ENCODE measurements at places on chromosomes 11 and 22. TPM values are rescaled to one million over a fixed set of nuclear protein-coding genes. Genes with fewer than 3 reads are reported as not detected.
A peak's percentile ranks its signal among the peaks of the same experiment; 100 is the strongest.

DNA sequence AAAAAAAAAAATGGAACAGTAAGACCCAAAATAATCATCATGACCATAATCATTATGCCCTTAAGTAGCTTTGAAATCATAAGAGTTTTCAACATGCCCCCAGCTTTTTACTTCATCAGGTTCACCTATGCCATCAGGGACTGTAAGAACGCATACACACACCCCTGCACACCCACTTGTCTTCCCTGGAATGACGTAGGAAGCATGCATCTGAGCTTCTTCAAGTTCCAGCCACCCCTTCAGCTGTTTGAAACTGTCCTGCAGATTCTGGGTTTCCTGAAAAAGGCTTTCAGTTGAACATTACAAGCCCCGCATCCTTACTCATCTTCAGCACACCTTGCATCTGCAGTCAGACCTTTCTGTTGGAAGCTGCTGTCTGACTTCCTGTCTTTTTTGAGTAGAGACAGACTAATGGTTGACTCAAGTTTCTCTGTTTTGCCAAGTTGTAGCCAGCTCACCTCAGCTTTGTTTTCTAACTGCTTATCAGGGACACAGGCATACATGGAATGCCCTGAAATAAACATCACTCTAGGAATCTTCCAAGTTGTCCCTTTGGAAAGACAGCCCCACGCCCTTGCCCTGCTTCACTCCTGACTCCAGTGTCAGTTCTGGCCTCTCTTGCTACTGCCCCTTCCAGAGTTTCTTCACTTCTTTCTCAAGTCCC, 37.0 kb downstream of the ARHGAP1 start:
- DNase-seq = no peak
- no peak overlapping the region for H3K27ac ChIP-seq
- no peak overlapping the region for H3K4me3 ChIP-seq
- H3K27me3 ChIP-seq = no peaks in the 10 kb centered on the region
- peaks cover 98% of the 10 kb centered on the region for H3K36me3 ChIP-seq

DNA sequence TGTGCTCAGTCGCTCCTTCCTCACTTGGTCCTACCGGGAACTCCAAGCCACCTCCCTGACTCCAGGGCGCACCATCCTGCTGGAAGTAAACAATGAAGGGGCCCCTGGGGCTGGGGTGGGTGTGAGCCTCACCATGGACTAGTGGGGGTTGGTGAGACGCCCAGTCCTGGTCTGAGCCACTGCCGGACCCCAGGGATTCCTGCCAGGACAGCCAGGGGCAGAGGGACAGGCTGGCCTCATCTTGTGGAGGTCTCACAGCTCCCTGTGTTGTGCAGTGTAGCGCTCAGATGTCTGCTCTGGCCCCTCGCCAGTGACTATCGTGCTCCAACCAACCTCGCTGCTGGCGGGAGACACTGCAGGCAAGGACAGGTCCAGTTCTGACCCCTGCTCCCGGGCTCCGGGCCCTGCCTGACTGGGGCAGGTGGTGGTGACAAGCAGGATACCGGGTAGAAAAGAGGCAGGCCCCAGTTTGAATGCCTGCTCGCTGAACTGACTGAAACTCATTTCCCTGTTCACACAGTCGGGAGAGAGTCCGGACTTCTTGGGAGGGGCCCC, 1021.4 kb downstream of the BRD1 start:
- no peaks in the 10 kb centered on the region for H3K36me3 ChIP-seq
- peaks cover 10% of the 10 kb centered on the region for H3K27me3 ChIP-seq
- H3K4me1 ChIP-seq = no peaks in the 10 kb centered on the region
- H3K4me3 ChIP-seq = no peak overlapping the region
- no peak overlapping the region for H3K27ac ChIP-seq

DNA sequence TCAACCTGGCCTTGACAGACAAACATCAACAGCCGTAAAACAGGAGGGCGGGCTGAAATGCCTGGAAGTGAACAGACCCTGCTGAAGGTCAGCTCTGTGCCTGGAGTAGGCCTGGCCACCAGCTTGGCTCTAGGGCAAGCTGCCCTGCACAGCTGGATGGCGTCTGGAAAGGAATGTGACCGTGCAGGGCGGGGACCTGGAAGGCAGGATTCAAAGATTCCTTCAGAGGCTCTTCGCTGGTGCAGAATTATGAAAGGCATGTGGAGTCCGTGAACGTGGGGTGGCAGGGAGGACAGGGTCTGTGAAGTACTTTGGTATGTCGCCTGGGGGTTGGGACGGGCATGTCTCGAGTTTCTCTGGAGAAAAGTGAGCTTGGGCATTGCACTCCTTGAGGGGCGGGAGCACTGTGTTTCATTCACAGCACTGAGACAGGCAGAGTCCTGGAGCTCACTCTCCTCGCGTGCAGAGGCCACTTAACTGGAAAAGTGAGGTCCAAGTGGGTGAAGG, 1.5 kb downstream of the EHD1 start:
- peaks cover 62% of the 10 kb centered on the region for H3K4me1 ChIP-seq
- peak overlapping the region; percentile 88 for H3K27ac ChIP-seq
- no peaks in the 10 kb centered on the region for H3K27me3 ChIP-seq

- H3K27me3 ChIP-seq = no peaks in the 10 kb centered on the region
- no peaks in the 10 kb centered on the region for H3K36me3 ChIP-seq
- H3K4me1 ChIP-seq = peaks cover 36% of the 10 kb centered on the region
- peak overlapping the region; percentile 31 for H3K4me3 ChIP-seq
- peak overlapping the region; percentile 74 for H3K27ac ChIP-seq
- DNase-seq = no peak
These were observed 53.6 kb downstream of the SCUBE1 start for GRCh38 chr22:43289531-43289963.

- H3K27me3 ChIP-seq = no peaks in the 10 kb centered on the region
- H3K4me1 ChIP-seq = no peaks in the 10 kb centered on the region
- no peak overlapping the region for H3K27ac ChIP-seq
- H3K4me3 ChIP-seq = no peak overlapping the region
These were observed 60.9 kb upstream of the ZC3H12C start for GRCh38 chr11:110032259-110032658.

GRCh38 chr22:41442240-41442792, 4.3 kb downstream of the TOB2 start:
- no peak for DNase-seq
- no peak overlapping the region for H3K4me3 ChIP-seq
- peaks cover 25% of the 10 kb centered on the region for H3K36me3 ChIP-seq
- peaks cover 10% of the 10 kb centered on the region for H3K4me1 ChIP-seq

DNA sequence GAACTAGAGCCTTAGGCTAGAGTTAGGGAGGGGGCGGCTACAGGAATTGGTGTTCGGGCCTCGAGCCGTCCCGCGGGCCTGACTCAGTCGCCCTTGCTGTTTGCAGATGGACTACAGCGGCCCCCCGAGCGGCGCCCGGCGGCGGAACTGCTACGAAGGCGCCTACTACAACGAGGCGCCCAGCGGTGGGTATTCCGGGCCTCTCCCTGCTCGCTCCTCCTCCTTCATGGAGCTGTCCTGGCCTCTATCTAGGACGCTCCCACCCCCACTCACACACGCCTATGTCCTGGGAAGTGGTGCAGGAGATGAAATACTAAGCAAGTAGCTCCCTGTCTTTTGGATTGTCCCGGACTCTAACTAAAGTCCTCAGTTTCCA, 1.4 kb downstream of the MYOD1 start:
- H3K27ac ChIP-seq = no peak overlapping the region
- H3K27me3 ChIP-seq = peaks cover 94% of the 10 kb centered on the region
- H3K4me1 ChIP-seq = peaks cover 4% of the 10 kb centered on the region
- no peaks in the 10 kb centered on the region for H3K36me3 ChIP-seq
- no peak for DNase-seq
- H3K4me3 ChIP-seq = no peak overlapping the region

Gene TMEM191C
- 4.0 TPM for total RNA-seq

Gene KDELR3
- total RNA-seq = 5.9 TPM

Gene C11orf65
- total RNA-seq = 0.46 TPM

Gene CDC45
- 0.58 TPM for total RNA-seq
